ENCODE measurements at places on chromosomes 4 and X. TPM values are rescaled to one million over a fixed set of nuclear protein-coding genes. Genes with fewer than 3 reads are reported as not detected.

GRCh38 chr4:127000110-127000509 lies 632.6 kb upstream of the INTU start:
- DNase-seq, result no peak

GRCh38 chr4:85610450-85610849 lies 135.5 kb downstream of the ARHGAP24 start:
- DNase-seq, result no peak

GRCh38 chr4:94278781-94279180 lies 63.9 kb downstream of the HPGDS start:
- no peak for DNase-seq

DNA sequence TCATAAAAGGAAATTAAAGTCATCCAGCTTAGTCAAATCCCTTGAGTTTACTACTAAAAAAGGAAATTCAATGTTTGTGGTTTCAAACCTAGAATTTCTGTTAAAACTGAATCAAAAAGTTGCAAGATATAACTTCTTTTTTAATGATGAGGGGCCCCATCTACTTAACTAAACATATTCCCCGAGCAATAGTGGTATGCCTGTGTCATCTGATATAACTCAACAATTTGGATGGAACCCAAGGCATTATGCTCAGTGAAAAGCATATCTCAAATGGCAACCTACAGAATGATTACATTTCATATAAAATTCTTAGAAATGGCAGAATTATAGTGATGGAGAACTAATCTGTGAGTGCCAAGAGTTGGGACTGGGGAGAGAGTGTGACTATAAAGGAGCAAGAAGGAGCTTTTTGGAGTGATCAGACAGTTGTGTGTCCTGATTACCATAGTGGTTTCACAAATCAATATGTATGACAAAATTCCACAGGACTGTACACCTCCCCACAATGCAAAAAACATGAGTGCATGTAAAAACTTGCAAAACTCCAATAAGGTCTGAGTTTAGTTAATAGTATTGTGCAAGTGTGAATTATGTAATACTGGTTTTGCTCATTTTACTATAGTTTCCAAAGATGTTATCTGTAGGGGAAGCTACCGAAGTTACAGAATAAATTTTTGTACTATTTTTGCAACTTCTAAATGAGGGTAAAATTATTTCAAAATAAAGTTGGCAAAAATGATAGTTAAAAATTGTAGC lies 323.2 kb downstream of the ARHGAP24 start:
- no peak for DNase-seq

DNA sequence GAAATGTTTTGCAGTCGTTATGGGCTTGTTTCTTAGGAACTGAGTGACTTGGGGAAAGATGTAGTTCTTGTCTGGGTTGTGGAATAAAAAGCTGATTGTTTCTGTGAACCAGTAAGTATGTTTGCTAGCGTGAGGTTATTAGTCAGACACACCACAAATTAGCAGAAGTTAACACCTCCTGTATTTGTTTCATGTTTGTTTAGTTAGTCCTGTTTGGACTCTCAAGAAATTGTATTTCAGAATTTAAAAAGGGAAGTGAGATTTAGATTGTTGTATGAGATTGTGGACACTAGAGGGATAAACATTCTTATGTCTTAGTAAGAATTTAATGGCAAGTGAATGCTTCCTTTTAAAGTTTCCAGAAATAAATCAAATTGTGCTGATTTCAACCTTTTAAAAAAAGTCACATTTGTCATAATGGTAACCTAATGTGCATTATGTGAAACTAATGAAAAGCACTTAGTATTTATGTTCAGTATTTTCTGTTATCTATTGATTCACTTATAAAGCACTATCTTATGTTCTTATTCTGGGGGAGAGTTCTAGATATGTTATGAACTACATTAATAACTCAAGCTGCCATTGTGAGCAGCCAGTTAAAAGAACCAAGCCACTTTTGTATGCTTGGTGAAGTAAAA lies 25.6 kb downstream of the ATP10D start:
- peak; percentile 11 for DNase-seq

GRCh38 chr4:182421753-182422152 lies 178.6 kb downstream of the TENM3 start:
- DNase-seq, result no peak

DNA sequence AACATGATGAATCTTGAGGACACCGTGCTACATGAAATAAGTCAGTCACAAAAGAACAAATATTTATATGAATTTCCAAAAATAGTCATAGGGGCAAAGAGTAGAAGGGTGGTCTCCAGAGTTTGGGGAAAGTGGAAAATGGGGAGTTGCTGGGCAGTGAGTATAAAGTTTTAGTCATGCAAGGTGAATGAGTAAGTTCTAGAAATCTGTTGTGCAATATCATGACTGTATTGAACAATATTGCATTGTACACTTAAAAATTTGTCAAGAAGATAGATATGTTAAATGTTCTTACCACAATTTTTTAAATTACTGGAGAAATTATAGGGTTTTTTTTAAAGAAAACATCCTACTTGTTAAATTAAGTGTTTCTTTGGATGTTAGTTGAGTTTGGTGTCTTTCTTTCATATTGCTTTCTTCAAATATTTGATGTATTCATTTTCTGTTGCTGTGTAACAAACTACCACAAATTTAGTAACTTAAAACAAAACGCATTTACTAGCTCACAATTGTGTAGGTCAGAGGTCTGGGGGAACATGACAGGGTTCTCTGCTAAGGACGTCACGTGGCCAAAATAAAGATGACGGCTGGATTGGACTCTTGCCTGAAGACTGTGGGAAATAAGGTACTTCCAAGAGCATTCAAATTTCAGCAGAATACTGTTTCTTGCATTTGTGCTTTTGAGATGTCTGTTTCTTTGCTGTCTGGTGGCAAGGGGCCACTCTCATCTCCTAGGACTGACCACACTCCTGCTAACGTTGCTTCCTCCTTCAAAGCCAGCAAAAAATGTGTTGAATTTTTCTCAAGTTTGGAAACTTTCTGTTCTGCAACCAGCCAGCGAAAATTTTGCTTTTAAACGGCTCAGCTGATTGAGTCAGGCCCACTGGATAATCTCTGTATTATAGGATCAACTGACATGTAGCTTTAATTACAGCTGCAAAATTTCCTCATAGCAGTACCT lies 76.7 kb downstream of the CPEB2 start:
- DNase-seq, result no peak

DNA sequence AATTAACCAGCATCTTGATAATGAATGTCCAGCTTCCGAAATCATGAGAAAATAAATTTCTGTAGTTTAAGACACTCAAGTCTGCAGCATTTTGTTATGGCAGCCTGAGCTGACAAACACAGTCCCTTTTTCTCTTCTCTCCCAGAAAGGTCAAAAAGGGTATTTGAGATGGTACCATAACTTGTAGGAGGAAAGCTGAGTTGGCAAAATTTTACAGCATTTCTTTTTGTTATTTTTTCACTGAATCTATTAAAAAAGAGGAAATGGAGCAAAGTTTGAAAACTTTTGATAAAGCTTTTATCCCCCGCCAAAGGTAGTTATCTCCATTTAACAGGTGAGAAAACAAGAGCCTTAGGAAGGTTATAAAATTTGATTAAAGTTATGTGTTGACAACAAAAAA lies 367.6 kb upstream of the TECRL start:
- no peak for DNase-seq

- peak; percentile 32 for DNase-seq
Measured at GRCh38 chr4:123398066-123398852, 1.7 kb downstream of the SPRY1 start.

- DNase-seq, result no peak
Measured at GRCh38 chr4:16124232-16124631, 40.4 kb upstream of the PROM1 start.

- no peak for DNase-seq
Measured at GRCh38 chr4:37873386-37873785, 17.5 kb upstream of the TBC1D1 start.

DNA sequence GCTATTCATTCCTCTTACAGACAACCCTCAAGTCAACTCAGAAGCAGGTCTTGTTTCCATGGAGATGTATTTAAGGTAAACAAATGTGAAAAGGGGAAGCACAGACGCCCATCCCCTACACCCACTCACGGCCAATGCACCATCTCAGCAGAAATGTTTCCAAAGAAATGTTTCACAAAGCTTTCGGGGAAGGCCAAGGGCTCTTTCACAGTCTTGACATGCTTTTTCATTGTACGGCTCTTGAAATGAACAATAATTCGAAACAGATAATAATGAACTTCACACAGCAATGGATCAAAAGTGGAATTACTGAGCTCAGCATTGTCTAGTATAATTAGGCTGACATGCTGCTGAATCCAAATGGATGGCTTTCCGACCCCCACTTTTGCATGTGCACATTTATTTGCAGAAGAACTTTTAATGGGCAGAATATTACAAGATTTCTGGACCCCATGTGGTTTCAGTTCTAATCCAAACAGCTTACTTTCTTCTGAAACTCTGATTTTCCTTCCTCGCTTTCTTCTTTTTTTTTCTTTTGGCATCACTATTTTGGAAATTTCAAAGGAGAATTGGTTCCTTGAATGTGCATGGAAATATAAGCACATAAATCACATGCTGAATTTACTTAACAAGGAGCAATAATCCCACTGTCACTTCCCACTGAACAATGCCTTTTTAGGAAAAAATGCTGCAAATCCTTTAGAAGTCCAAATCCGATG lies 160.9 kb downstream of the SMIM20 start:
- no peak for DNase-seq

Gene AASDH
- total RNA-seq, result 15.7 TPM

Gene MAPK10
- 0.83 TPM for total RNA-seq

Gene MAGEA2
- 67.5 TPM for total RNA-seq

Gene TRMT2B
- 10.2 TPM for total RNA-seq

Gene UGT2B17
- total RNA-seq, result not detected

Gene PAGE2
- total RNA-seq, result not detected

Gene PKD2
- 33.0 TPM for total RNA-seq

Gene TCEAL1
- 23.2 TPM for total RNA-seq
